A549 (cell line): ENCODE measurements at places on chromosomes 16 and 17. TPM values are rescaled to one million over a fixed set of nuclear protein-coding genes. Genes with fewer than 3 reads are reported as not detected.

- DNase-seq, result peak; percentile 79
These were observed 47.8 kb downstream of the ERN1 start for GRCh38 chr17:64081802-64082799.

Gene CLEC19A
- polyA plus RNA-seq, result 0.49 to 0.58 TPM (median 0.50 TPM) in 3 replicates

- no peak for DNase-seq
These were observed 15.9 kb downstream of the POLR3K start for GRCh38 chr16:37511-37910.

- DNase-seq, result peak; percentile 2
These were observed 14.9 kb downstream of the CDH16 start for GRCh38 chr16:66903544-66904427.

DNA sequence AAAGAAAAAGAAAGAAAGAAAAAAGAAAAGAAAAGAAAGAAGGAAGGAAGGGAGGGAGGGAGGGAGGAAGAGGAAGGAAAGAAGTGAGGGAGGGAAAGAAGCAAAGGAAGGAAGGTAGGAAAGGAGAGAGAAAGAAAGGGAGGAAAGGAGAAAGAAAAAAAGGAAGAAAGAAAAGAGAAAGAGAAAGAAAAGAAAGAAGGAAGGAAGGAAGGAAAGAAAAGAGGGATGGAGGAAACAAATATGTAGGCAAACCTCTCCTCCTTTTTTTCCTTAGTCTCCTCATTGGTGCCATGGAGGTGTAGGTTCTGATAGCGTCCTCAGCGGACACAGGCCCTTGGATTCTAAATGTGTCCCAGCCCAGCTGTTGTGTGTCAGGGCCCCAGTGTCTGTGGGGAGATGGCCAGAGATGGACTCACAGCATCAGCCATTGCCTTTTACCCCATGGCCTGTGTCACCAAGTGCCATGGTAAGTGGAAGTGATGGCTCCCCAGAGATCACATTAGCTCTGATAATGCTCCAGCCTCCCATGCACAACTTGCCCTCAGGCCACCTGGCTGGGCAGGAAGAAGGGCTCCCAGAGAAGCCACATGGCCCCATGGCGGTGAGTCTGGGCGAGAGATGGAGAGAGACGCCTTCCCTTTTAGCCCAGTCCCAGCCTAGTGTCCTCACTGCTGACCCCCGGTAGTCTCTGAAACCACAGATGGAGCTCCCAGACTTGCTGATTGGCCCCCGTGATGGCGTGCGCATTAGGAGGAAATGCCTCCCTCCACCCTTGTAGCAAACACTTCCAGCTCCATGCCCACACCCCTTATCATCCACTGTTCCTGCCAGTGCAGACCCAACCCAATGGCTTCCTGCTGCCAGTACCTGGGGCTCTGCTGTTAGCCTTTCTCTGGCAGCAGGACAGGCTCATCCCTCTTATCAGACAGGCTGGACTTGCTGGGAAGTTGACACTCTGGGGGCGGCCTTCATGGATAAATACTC lies 3.7 kb upstream of the SLC6A2 start:
- no peak for DNase-seq

DNA sequence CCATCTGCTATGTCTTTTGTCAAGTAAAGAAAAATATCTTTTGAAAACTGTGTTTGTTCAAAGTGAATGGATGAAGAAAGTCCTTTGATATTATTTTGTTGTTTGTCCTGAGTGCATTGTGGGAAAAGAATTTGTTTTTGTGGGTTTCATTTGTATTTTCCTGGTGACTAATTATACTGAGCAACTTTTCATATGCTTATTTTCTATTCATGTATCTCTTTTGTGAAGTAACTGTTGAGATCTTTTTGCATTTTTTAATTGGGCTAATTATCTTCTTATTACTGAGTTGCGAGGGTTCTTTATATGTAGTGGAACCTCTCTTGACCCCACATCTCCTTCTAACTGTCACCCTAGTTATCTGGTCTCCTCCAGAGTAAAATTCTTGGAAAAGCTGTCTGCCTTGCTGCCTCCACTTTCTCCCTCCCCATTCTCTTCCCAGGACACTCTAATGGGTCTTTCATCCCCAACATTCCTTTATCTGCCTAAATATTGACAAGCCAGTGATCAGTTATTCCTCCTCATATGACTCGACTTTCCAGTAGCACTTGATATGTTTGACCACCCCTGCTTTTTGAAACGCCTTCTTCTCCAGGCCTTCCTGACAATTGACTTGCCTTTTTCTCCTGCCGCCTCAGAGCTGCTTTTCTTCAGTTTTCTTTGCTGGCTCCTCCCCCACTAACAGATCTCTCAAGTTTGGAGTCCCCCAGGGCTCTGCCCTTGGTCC lies 117.6 kb upstream of the HAS3 start:
- no peak for DNase-seq

GRCh38 chr17:64767269-64767997 lies 105.3 kb upstream of the SMURF2 start:
- no peak for DNase-seq

Gene QPRT
- polyA plus RNA-seq, result 1.4 to 2.2 TPM (median 1.7 TPM) in 3 replicates

GRCh38 chr17:37475731-37476420 lies 13.8 kb upstream of the DUSP14 start:
- no peak for DNase-seq

GRCh38 chr17:51260237-51261023 lies at the start of gene UTP18:
Gene UTP18 (plus strand): TSS chr17:51260546. CDS start chr17:51260585, 39 bp downstream.
- peak; percentile 99 for DNase-seq

DNA sequence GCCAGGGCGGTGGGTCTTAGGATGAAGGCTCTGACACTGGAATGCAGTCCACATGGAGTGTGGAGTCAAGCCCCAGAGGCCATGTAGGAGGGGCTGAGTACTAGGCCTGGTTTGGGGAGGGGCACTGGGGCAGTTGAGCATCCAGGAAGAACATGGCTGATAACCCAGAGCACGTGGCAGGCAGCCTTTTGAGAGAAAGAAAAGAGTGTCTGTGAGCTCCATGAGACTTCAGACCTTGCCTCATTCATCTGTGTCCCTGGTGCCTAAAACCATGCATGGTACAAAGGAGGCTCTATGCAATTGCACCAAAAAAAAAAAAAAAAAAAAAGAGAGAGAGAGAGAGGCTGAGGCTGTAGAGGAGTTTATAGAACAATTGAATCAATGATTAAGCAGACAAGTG lies 14.6 kb downstream of the SLC46A1 start:
- no peak for DNase-seq

DNA sequence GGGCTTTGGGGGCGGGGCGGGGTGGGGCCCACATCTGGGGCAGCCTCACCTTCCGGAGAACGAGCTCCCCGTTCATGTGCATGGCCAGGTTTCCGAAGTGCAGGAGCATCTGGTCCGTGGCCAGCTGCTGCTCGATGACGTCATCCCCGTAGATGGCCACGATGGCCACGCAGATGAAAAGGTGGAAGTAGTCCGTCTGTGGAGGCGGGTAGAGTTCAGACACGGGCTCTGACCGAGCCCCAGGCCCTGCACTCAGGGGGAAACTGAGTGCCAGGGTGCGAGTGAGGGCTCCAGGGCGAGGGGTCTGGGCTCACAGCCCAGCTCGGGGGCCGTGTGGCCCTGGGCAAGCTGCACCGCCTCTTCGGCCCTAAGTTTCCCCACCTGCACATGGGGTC lies 93.7 kb downstream of the TBC1D16 start:
- no peak for DNase-seq

- DNase-seq, result peak; percentile 55
These were observed 227.6 kb downstream of the UTP18 start for GRCh38 chr17:51487947-51488346.

- no peak for DNase-seq
These were observed 25.0 kb upstream of the TAC4 start for GRCh38 chr17:49872754-49873377.

DNA sequence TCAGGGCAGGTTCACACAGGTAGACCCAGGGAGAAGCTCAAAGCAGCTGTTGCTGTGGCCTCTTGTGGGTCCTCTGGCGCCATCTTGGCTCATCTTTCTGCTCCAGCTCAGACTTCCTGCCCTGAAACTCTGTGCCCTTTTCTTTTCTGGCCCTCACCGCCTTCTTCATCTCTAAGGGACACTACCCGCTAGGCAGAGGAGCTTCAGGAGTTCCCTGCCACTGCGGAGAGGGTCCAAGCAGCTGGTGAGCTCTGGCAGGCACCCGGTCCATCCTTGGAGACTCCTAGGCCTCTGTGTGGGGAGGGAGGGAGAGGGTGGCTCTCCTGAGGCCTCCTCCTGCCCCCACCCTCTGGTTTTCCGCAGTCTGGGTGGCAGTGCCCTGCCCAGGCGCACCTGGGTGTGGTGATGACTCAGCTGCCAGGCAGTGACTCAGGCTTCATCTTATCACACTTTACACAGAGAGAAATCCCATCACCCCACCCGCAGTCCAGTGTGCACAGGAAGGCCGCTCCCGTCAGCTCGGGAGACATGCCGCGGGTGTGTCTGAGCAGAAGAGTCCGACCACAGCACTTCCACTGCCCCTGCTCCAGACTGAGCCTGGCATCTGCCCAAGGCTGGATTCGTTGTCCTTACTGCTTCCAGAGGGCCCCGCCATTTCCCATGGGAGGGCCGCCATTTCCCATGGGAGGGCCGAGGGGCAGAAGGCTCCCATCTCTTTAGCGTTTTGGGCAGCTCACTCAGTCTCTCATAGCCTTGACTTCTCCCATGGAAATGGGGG lies 7.3 kb downstream of the NT5C start:
- DNase-seq, result peak; percentile 99
